IPS DF 6.9 (cell line): ENCODE measurements at places on chromosomes 1 and 21.

- DNase-seq, result no peak
Measured at GRCh38 chr1:19013826-19014548, 57.5 kb upstream of the IFFO2 start.

GRCh38 chr1:45585110-45585426 lies 1.2 kb downstream of the NASP start:
- DNase-seq, result no peak

GRCh38 chr1:245401881-245402587 lies 247.2 kb downstream of the KIF26B start:
- no peak for DNase-seq

DNA sequence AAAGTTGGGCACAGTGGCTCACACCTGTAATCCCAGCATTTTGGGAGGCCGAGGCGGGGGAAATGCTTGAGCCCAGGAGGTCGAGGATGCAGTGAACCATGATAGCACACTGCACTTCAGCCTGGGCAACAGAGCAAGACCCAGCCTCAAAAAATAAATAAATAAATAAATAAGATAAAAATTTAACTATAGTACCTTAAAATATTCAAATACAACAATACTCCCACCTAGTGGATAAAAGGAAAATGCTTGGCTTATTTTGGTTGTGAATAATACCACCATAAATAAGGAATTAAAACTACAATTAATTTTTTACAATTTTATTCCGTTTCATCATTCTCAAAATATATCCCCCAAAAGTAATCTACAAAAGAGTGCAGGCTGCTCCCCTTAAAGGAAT lies 8.1 kb downstream of the PSMG1 start:
- no peak for DNase-seq

- no peak for DNase-seq
Measured at GRCh38 chr1:87530042-87530807, 201.5 kb downstream of the LMO4 start.

GRCh38 chr1:22772014-22772413 lies 61.4 kb downstream of the EPHB2 start:
- no peak for DNase-seq

GRCh38 chr1:32898958-32899357 lies 2.2 kb downstream of the TMEM54 start:
- DNase-seq, result no peak

DNA sequence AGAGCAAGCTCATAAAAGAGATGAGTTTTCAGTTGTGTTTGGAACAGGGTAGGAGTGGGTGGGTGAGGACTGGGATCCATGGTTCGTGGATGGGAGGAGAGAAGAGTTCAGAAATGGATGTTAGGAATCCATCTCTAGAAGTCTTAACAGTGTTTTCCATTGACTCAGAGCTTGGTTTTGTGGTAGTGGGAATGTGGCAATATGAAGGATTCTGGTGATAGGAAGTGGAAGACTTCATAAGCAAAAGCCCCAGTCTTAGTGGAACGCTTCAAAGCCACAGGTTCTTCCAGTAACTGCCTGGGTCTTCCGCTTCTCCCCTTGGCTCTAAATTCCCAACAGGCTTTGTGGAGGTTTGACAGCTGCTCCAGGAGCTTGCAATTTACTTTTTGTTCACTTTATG lies 167.9 kb downstream of the KCNJ6 start:
- no peak for DNase-seq

- DNase-seq, result no peak
Measured at GRCh38 chr1:224502459-224503160, 68.0 kb upstream of the WDR26 start.

GRCh38 chr21:33712022-33712803 lies 69.9 kb downstream of the ITSN1 start:
- DNase-seq, result no peak

DNA sequence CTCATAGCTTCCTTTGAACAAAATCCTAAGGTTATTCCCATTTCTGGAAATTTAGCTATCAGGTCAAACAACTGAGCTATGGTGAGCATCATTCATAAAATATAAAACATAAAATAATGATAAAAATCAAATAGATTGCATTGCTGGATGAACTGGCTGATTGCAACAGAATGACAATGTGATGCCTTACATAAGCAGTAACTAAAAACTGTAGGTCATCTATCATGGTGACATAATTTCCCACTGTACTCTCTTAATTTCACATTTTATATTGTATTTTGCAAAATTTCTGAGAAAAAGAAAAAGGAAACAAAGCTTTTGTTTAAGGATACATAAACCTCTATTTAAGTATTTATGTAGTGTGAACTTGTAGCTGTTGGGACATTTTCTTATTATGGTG lies 4.6 kb downstream of the PTGER3 start:
- no peak for DNase-seq

DNA sequence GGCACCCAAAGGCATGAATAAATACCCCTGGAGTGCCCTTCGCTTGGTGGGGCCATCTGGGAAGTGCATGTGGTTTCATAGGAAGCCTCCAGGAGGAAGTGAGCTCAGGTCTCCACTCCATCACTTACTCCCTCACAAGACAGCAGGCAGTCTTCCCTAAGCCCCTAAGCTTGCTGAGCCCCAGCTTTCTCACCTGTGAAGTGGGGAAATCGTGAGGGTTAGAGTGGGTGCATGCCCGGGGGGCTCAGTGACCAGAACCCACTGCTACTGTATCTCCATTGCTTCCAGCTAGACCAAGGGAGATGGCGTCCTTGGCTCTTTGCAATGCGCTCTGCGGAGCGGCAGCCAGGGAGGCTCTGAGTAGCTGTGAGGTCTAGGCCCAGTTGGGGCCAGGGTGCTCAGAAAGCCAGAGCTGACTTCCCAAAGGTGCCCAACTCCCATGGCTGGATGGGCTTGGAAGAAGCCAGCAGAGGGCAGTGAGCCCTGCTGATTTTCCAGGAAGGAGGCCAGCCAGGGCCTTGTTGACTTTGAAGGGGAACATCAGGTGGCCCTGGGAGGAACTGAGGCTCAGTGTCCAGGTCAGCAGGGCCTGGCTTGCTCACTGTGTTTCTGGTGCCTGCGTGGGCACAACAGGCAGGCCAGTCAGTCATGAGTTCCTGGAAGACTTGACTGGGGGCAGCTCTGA lies 27.3 kb downstream of the CDCP2 start:
- no peak for DNase-seq
